ENCODE measurements at places on chromosomes 11 and 22.
A peak's percentile ranks its signal among the peaks of the same experiment; 100 is the strongest.

DNA sequence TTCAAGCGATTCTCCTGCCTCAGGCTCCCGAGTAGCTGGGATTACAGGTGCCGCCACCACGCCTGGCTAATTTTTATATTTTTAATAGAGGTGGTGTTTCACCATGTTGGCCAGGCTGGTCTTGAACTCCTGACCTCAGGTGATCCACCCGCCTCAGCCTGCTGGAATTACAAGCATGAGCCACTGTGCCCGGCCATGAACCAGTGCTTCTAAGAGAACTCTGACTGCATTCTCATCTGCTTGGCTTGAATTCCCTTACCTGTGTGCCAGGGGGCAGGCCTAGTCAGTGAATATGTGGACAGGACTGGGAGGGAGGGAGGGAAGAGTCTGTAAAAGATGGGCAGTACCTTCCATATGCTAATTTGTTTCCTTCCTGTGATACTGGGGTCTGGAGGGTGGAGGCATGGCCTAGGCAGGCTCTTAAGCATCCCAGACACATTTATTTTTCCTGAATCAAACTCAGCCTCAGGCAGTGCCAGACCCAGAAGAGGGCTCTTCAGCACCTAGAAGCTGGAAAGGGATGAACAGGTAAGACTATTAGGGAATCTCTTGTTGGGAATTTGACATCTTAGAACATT is 6.6 kb downstream of the RPS25 start:
- no peak for DNase-seq

GRCh38 chr11:20066013-20066782 is 94.1 kb downstream of the DBX1 start:
- no peak for DNase-seq

GRCh38 chr11:106466521-106467080 is 389.1 kb downstream of the AASDHPPT start:
- DNase-seq, result no peak

DNA sequence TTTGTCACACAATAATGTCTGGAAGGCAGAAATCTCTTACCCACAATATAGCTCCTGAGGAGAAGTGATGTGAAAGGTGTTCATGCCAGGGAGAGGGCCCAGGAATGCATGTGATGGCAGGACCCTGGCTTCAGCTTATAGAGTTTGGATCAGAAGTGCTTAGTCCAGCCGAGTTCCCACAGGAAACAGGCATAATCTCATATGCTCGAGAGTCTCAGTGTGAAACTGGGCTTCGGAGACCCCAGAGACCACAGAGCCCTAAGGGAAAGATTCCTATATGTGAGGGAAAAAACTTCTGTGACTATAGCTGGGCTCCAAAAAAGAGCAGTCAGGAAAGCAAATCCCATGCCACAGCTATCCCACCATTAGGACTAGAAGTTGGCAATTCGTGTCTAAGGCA is at the start of gene OR52N5:
OR52N5 (minus strand) TSS at position 101 of the 400 bp plus-strand sequence. CDS start 4,721 bp downstream, outside the sequence.
- DNase-seq, result no peak

GRCh38 chr11:57711414-57712255 is at the start of gene MED19:
Gene MED19, minus strand, starts transcription at chr11:57712215. Its CDS starts 36 bp downstream, at chr11:57712179.
- peak; percentile 91 for DNase-seq

DNA sequence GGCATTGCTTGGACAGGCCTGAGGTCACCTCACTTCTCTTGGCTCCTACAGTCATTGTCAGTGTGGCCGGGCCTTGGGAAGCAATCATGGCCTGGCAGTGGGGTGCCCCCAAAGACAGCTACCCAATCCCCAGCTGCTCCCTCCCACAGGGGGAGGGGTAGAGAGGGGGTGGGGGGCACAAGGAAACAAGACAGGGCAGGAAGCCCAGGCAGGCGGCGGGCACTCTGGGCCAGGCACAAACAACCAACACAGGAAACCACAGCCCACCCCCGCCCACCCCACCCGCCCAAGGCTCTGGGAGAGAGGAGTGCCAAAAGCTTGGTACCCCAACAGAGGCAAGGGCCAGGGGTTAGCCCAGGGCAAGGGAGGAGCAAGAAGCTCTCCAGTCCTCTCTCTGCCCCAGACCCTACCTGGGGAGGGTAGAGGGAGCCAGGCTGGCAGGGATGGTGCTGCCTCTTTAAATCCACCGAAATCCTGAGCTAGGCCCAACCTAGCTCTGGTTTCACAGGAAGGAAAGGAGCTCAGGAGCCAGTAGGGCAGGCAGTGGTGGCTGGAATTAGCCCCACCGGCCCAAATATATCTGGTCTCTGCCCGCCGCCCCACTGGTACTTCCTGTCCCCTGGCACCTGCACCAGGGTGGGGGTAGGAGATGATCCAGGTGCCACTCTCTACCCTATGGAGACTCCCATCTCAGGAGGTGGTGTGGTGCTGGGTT is 12.2 kb downstream of the BCL9L start:
- no peak for DNase-seq

DNA sequence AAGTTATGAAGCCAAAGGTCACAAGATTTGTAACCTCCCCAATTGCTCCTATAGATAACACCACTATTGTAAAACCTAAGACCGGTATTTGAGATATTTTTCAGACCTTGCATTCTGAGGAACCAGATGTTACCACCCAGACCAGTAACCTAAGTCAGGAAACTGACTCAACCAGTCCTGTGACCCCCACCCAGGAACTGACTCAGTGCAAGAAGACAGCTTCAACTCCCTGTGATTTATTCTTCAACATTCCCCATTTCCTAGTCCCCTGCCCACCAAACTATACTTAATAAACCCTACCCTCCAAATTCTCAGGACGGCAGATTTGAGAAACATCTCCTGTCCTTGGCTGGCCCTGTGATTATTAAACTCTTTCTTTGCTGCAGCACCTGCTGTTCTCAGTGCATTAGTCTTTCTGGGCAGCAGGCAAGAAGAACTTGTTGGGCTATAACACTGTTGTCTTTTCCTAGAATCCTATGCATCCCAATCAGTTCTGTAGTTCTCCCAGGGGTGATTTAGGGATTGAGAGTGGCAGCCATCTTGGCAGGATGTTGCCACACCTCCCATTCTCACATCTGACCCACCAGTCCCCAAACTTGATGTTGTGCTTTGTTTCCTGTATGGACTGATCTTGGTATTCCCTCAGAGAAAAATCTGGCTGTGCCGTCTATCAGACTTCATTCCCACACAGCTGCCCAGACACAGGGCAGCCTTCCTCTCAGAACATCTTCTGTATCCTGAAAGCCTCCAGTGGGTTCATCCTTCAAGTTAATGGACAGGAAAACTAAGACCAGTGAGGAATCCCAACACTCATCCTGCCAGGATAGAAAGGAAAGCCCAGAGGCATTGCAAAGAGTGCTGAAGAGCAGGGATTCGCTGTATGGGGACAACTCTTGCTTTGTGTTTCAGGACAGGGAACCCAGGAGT is 104.0 kb downstream of the PDE2A start:
- peak; percentile 50 for DNase-seq

DNA sequence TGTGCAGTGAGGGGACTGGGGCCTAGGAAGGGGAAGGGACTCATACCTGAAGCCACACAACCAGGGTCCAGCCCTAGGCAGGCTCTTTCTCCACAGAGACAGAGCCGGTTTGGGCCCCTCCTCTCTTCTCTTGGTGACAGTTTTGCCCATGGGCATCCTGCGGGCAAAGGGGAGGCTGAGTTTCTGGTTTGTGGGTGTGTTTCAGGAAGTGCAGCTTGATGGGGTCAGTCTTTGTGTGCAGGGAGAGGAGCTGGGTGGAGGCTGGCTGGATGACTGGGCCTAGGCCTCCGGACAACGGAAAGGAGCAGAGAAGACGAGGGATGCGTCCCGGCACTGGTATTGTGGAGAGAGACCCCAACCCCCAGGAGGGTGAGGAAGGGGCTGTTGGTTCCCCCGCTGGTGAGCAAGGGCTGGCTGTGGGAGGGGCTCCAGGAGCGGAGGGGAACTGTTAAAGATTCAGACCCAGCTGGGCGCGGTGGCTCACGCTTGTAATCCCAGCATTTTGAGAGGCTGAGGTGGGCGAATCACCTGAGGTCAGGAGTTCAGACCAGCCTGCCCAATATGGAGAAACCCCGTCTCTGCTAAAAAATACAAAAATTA is 23.4 kb upstream of the CELSR1 start:
- no peak for DNase-seq

- no peak for DNase-seq
These were observed 9.4 kb downstream of the HIPK3 start for GRCh38 chr11:33266393-33267215.

GRCh38 chr11:13261591-13262061 is 16.0 kb upstream of the BMAL1 start:
- peak; percentile 84 for DNase-seq

GRCh38 chr11:206002-206384 is 1.2 kb downstream of the BET1L start:
- no peak for DNase-seq

GRCh38 chr11:80816966-80817365 is 1376.1 kb upstream of the TENM4 start:
- DNase-seq, result no peak

DNA sequence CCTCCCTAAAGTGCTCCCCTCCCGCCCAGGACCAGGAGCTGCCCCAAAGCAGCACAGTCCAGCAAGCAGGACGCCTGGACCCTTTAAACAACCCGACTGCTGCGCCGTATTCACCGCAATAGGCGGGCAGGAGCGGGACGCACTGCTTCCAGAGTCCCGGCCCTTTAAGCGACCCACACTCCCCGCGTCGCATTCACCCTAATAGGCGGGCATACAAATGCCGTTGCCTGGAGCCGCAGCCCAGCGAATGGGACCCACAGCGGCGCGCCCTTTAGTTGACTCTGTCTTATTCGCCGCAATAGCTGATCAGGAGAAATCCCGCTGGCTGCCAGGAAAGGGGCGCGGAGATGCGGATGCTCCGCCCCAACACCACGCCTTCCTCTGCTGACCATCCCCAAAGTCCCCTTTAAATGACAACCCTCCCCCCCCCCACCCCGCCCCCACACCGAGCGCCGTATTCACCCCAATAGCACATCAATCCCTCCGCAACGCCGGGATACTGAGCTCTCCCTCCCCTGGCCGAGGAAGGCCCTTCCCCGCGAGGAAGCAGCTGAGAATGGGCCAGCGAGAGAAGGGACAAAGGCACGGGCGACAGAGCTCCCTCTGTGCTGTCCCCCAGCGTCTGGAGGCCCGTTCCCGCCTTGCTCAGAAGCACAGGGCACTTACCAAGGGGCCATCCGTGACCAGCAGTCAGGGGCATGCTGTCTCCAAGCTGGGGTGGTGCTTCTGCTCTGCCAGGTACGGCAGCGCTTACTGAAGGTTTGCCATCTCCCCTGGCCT is 4.7 kb downstream of the OSBPL5 start:
- DNase-seq, result no peak

GRCh38 chr22:39183991-39184585 is 31.6 kb upstream of the CBX7 start:
- DNase-seq, result no peak

DNA sequence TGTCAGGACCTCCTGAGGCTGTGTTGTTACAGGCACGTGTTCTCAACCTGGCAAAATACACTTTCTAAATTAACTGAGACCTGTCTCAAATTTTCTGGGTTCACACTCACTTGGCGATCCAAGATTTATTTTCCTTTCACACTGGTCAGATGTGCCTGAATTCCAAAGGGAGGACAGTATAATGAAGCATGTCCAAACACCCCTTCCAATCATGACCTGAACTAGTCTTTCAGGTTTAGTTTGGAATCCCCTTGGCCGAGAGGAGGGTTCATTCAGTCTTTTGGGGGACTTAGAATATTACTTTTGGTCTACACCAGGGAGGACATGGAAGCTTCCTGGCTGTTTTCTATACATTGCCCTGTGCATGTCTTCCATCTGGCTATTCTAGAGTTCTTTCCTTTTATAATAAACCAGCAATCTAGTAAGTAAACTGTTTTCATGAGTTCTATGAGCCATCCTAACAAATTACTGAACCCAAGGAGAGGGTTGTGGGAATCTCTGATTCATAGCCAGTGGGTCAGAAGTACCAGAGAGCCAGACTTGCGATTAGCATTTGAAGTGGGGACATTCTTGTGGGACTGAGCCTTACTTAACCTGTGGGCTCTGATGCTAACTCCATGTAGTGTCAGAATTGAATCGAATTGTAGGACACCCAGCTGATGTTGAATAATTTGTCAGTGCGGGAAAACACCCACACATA is 14.8 kb upstream of the TMEM216 start:
- no peak for DNase-seq

DNA sequence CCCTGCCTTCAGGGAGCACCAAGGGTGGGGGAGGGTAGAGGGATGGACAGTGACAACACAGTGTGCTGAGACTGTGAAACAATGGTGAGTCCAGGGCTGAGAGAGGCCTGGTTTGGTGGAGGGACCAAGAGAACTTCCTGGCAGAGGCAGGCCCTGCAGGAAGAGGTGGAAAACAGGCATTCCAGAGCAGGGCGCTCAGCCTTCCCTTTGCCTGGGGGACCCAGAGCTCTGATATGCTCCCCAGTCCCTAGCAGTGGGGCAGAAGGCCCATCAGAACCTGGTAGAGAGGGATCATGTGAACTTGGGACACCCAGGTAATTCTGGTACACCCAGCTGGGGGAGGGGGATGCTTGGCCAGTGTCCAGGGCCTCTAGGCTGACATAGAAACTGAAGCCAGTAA is 17.2 kb upstream of the UVRAG start:
- no peak for DNase-seq

DNA sequence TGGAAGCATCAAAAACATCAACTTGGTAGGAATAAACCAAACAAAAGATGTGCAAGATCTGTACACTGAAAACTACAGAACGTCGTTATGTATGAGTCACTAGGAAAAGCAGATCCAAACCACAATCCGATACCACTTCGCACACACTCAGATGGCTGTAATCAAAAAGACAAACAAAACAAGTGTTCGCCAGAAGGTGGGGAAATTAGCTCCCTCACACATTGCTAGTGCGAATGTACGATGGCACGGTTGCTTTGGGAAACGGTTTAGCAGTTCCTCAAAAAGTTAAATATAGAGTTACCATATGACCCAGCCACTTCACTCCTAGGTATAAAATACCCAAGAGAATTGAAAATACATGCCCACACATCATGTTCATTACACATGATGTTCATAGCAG is 14.8 kb upstream of the CARD10 start:
- no peak for DNase-seq

DNA sequence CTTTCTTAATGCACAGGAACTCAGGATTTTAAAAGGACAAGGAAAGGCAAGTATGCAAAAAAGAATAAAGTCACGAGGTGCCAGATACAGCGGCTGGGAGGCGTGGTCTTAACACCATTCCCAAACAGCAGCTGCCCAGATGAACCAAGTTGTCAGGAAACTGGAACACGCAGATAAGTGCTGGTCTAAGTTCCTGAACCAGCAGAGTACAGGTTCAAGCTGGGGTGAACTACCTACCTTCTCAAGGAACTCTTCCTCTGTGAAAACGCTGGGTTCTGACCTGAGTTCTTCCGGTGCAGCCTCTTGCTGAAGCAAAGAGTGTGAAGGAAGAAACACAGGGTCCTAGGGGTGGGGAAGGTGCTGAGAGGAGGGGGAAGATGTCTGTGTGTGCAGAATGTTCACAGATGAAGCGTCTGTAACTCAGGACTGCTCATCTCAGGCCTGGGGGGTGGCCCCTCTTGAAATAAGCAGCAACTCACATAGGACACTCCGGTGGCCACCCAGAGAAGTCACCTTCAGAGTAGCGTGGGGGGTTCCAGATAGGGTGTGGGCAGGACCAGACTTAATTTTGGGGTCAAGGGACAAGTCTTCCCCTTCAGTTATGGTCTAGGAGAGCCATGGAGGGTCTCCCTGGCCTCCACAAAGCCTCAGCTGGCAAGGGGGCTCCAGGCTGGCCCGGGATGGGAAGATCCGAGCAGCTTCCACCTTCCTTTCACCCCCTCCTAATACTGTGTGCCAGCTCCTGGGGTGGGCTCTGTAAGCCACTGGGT is 3.2 kb downstream of the TPST2 start:
- DNase-seq, result no peak

- no peak for DNase-seq
These were observed 39.6 kb downstream of the BTBD10 start for GRCh38 chr11:13423372-13423771.

- no peak for DNase-seq
These were observed 144.2 kb downstream of the TRIM29 start for GRCh38 chr11:119993722-119994121.
